ENCODE measurements at places on chromosomes 4 and X.

DNA sequence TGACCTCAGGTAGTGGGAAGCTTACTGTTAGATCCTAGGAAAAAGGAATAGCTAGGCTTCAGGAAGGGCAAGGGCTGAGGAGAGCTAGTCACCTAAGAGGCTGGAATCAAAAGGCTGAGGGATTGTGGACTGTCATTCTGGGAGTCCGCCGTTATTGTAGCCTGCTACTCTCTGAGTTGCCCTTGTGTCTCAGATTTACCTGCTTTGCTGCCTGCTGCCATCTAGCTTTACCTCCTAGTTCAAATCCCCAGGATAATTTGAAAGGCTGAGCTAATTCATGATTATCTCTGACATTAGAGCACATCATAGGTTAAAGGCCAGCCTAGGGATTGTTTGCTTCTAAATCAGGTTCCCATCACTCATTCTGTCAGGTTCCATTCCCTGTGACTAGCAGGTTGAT is 120.2 kb downstream of the FHIP1A start:
- no peak for DNase-seq

- no peak for DNase-seq
Measured at GRCh38 chr4:186981161-186981560, 257.5 kb upstream of the FAT1 start.

- DNase-seq: no peak
Measured at GRCh38 chr4:25861280-25861950, 1.4 kb downstream of the SEL1L3 start.

DNA sequence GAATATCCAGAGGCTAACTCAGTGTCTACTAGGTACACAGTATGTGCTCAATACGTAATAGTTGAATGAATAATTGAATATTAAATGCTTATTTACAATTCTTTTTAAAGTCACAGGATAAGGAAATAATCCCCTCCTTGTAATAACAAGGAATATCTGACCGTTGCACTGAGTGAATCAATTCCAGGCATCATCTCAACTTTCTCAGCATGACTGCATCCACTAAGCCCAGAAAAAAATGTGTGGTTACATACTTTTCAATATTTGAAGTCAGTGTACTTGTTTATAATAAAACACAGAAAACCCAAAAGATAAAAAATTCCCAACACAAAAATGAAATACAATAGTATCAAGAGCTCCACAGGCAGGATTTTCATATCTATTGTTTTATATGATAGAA is 105.4 kb downstream of the TMEM144 start:
- DNase-seq: no peak

- DNase-seq: no peak
Measured at GRCh38 chr4:144578681-144579080, 67.3 kb upstream of the HHIP start.

DNA sequence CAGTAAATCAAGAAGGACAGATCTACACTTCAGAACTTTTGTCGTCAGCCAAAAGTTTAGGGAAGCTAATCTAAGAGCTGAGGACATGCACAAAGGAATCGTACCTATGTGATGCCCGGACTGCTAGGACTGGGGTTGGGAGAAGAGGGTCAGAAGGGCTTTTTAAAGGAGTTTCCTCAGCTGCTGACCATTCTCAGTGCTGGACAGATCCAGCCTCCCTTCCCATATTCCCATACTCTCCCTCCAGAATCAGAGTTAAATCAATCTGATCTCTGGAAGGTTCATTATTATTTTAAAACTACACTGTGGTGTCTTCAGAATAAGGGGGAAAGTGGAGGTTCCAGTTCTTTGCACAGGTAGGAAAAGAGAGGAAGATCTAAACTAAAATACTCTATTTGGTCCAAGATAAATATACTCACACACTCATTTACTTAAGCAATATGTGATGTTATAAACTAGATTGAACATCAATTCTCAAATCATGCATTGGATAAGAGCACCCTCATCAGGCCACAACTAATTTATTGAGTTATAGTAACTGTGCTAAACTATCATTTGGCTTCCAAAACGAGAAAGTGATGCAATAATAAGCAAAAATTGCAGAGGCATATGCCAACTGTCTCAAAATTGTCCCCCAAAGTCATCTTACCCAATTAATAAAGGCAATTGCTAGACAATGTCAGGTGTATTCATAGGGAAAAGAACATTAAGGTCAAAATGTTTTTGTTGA is 124.7 kb downstream of the HNRNPD start:
- no peak for DNase-seq

All from central memory CD4-positive, alpha-beta T cell (primary cell).